BJ (cell line): ENCODE measurements at places on chromosomes 6 and 20.

GRCh38 chr6:25384234-25384633 lies 105.1 kb downstream of the CARMIL1 start:
- DNase-seq = no peak

DNA sequence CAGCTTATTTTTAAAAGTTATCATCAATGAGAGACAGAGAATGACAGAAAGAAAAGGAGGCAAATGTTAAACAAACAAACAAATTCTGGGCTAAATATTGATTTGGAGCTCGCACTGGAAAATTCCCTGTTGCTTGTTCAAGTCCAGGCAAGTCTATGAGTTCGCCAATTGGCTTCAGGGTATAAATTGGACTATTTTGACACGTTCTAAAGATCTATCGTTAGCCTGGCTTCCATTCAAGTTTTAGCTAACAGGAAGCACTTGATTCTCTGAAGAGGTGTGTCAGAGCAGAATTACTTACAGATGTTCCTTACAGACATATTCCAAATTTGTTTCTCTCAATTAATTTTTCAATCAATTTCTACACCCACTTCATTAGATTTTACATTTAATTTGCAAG lies 15.8 kb upstream of the RFPL4B start:
- DNase-seq = no peak

DNA sequence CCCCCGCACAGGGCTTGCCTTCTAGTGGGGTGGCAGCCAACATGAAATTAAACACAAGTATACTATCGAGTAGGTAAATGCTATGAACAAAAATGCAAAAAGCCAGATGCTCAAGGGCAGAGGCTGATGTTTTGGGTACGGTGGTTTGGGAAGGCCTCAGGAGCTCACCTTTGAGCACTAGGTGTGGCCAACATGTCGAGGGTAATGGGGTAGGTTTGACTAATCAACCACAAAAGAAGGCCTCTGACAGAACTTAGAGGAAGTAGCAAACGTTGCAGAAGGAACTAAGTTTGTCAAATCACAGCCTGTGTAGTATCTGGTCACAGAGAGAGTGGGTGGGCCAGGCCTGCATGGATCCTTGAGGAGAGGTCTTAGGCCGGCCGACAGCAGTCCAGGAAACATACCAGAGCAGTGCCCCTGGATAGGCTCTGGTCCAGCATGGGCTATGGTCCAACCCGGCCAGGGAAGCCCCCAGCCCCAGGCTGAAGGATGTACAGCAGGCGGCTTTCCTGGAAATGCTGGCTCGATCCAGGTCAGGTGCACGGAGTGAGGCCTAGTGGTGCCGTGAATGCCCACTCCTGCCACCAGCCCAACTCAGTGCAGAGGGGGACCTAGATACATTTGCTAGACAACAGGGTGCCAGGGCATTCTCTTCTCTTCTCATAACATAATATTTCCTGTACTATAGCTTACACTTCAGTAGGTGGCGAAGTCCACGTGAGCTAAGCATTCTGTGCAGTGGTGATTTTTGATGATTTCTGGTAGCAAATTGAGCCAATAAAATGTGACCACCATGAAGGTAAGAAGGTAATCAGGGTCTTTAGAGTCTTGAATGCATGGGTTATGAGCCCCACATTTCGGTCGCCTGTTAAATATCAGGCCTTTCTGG lies 56.3 kb upstream of the CD93 start:
- DNase-seq = no peak

- no peak for DNase-seq
These were observed 298.0 kb downstream of the QKI start for GRCh38 chr6:163712566-163712961.
